Stimulated activated CD8-positive, alpha-beta memory T cell treated with anti-CD3 and anti-CD28 coated beads, Interleukin-12 subunit alpha, Interleukin-12 subunit beta, amount 100 ng/mL, for 1 hour (primary cell): ENCODE measurements at places on chromosomes 2 and 18.

DNA sequence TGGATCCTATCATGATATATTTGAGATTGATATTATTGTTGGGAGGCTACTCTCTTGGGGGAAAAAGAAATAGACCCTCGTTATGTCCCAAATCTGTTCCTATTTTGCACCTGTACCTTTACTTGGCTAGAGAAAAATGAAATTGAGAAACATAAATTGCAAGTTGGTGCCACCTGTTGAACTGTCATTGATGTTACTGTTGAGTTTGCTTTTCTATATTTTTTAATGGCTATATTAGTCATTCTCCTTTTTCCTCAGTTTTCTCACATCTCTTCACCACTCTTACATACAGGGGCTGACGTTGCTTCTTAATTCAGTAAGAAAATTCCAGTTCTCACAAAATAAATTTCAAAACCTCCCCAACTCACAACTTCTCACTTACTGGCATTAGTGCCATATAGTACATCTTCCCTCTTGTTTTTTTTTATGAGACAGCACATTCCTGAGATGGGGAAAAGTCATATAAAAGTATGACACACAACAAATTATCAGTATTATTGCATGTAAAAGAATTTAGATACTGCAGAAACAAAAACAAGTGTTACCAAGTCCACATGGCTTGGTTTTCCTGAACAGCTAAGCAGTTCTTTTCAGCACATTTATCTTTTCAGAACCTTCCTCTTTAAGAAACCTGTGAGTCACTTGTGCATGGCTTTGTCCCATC is 348.3 kb upstream of the DSEL start:
- no peak for DNase-seq

DNA sequence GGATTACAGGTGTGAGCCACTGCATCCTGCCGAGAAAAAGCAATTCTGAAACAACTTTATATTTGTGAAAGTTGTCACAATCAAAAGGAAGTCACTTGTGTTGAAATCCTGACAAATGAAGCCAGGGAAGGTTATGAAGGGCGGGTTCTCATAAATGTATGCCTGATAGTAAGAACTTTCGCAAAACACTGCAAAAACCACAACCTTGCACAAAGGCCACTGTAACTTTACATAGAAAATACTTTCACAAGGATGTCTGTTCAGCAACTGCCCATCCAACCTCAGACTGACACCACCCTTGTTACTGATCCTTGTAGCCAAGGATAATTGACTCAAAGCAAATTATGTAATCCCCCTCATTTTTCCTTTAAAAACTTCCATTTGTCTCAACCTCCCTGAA is 90.6 kb downstream of the SLC4A3 start:
- no peak for DNase-seq

- no peak for DNase-seq
Observed at GRCh38 chr2:40168032-40168431, 283.9 kb downstream of the SLC8A1 start.

- no peak for DNase-seq
Observed at GRCh38 chr2:197170208-197170607, 140.4 kb downstream of the ANKRD44 start.

GRCh38 chr18:59917422-59917821 is 17.6 kb downstream of the PMAIP1 start:
- DNase-seq, result no peak

GRCh38 chr2:206218156-206218555 is 56.3 kb upstream of the ZDBF2 start:
- no peak for DNase-seq

DNA sequence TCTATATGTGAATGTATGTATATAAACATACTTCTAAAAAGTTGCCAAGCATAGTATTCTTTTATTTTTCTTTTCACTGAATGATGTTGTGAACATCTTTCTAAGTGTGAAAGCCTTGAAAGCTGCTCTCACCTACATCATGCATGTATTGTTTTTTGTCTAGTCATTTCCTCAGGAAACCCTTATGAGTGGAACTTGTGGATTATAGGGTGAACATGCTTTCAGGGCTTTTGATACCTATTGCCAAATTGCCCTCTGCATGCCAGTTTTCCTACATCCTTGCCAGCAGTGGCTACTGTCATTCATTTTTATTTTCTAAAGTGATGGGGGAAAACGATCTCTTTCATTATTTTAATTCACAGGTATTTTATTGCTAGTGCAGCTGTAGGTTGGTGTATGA is 78.3 kb downstream of the ADAM23 start:
- DNase-seq, result no peak

GRCh38 chr2:26541401-26542193 is 63.7 kb upstream of the OTOF start:
- no peak for DNase-seq
